ENCODE measurements at places on chromosomes 16 and 17.

DNA sequence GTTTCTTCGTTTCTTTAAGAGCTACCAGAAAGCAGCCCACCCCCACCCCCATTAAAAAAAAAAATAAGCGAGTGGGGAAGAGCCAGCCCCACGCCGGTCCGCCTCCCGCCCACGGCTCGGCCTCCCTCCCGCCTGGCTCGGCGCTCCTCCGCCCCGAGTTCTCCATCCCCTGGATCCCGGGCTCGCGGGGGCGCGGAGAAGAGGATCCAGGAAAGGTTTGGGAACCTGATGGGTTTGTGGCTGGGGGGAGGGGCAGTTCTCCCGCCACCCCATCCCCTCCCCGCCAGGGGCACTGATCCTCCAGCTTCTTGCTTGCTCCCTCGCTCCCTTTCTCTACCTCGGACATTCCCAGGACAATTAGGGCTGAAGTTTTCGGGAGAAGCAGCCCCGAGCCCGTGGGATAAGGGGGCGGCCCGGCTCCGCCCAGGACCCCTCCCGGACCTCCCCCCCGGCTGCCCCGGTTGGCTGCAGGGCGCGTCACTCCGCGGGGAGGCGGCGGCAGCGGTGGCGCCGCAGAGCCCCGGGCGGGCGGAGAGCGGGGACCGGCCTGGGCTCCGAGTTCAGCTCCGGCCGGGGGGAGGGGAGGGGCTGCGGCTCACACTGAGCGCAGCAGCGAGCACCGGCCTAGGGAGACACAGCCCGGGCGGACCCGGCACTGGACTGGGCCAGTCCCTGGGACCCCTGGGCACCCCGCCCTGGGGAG is 1.0 kb upstream of the SALL1 start:
- DNase-seq, result no peak

DNA sequence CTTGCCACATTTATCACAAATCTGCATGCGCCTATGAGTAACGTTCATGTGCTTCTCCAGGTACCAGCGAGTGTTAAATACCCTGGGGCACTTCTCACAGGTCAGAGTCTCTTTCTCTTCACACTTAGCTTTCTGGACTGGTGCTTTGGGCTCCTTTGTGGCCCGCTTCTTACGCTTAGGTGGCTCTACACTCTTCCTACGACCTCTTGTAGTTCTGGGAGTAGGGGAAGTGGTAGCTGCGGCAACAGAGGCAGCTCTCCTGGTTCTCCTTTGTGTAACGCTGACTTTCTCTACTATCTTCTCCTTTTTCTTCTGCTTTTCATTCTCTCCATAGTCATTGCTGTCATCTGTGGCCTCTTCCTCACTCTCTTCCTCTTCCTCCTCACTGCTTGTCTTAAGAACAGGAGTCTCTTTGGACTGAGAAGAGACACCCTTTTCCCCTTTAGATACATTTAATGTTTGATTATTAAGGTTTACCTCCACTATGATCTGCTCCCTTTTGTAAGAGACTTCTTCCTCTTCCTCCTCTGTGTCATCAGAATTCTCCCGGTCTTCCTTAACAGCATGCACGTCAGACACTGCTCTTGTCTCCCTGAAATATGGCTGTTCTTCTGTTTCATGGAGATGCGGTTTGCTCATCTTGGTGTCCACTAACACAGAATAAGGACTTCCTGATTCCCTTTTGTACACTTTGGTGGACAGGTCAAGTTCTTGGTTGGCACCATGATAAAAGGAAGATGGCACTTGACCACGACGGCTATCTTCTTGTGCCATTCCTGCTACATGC is 45.0 kb downstream of the ZNF652 start:
- no peak for DNase-seq

DNA sequence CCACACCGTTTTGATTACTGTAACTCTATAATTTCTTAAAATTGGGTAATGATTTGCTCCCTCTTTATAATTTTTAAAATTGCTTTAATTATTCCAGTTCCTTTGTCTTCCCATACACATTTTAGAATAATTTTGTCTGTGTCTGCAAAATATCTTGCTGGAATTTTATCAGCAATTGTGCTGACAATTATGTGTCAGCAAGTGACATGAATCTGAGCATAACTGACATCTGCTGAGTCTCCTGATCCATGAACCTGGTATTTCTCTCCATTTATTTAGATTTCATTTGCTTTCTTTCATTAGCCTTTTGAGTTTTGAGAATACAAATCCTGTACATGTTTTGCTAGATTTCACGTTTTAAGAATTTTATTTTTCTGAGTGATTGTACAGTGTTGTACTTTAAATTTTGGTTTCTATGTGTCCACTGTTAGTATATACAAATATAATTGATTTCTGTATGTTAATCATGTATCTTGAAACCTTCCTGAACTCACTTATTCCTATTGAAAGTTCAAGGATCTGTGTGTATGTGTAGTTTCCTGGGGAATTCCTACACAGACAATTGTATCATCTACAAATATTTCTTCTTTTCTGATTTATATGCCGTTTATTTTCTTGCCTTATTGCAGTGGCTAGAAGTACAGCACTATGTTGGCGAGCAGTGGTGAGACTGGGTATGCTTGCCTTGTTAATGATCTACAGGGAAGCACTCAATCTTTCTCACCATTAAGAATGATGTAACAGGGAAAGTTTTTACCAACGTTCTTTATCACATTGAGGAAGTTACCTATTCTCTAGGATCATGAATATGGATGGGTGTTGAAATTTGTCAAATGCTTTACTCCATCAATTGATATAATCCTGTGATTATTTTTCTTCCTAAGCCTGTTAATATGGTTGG is 45.2 kb downstream of the N4BP1 start:
- DNase-seq, result no peak

- DNase-seq, result no peak
Observed at GRCh38 chr16:57675741-57676551, 7.8 kb downstream of the ADGRG3 start.

DNA sequence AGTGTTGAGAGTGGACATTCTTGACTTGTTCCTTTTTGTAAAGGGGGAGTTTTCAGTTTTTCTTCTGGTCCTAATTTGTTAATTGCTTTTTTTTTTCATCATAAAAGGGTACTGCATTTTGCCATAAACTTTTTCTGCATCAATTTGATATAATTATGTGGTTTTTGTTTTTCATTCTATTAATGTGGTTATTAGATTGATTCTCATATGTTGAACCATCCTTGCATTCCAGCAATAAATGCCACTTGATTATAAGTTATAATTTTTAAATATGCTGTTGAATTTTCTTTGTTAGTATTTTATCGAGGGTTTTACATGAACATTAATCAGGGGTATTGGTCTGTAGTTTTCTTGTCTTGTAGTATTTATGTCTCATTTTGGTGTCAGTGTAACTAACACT is 87.2 kb upstream of the SMIM36 start:
- no peak for DNase-seq

DNA sequence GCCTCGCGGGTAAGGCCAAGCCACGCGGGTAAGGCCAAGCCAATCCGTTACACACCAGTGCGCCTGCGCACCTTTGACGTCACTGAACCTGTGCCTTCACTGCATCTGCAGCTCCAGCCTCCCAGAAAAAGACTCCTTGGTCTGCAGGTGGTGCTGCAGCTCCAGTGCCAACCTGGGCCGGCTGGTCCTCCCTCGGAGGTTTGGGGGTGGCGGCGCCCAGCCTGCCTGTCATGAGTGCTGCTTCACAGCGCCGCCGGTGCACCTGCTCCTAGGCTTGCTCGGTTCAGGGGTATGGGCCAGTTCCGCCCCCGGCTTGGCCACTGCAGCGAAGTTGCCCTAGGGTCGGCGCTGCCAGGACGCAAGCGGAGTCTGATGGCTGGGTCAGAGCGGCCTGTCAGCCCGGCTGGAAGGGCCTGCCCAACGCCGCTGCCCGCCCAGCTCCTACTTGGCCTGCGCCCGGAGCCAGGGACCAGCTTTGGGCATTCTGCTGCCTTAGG is 146.6 kb downstream of the USP22 start:
- peak; percentile 15 for DNase-seq

All from activated CD4-positive, alpha-beta T cell treated with anti-CD3 and anti-CD28 coated beads, Interleukin-2, amount 50 U/mL, for 1 hour (primary cell).